ENCODE measurements at places on chromosomes 3 and 15.
A peak's percentile ranks its signal among the peaks of the same experiment; 100 is the strongest.

GRCh38 chr15:32870240-32871033 lies 152.6 kb downstream of the GREM1 start:
- DNase-seq = peak; percentile 64

DNA sequence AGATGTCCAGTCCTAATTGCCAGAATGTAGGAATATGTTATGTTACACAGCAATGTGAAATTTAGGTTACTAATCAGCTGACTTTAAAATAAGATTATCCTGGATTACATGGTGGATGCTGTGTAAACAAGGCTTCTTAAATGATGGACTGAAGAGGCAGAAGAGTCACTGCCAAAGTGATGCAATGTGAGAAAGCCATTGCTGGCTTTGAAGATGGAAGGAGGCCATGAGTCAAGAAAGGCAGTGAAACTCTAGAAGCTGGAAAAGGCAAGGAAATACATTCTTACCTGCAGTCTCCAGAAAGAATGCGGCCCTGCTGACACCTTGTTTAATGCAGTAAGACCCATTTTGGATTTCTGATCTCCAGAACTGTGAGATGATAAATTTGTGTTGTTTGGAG lies 179.1 kb upstream of the ZPLD1 start:
- no peak for DNase-seq

- peak; percentile 36 for DNase-seq
Measured at GRCh38 chr15:57527382-57528091, 64.2 kb upstream of the MYZAP start.

DNA sequence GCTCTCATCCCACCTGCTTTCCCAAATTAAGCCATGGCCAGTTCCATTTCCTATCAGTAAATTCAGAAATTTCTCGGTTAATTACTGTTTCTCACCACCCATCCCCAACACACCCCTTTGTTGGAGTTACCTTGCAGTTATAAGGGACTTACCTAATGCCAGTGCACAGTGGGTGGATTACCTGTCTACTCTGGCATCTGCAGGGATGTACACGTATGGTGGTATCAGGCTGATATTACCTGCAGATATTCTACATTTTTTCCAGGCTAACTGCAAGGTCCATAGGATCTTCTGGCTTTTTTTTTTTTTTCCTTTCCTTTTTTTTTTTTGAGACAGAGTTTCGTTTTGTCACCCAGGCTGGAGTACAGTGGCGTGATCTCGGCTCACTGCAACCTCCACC lies 7.9 kb upstream of the MRAS start:
- no peak for DNase-seq

GRCh38 chr3:41792806-41793205 lies 169.1 kb downstream of the ULK4 start:
- DNase-seq = no peak

DNA sequence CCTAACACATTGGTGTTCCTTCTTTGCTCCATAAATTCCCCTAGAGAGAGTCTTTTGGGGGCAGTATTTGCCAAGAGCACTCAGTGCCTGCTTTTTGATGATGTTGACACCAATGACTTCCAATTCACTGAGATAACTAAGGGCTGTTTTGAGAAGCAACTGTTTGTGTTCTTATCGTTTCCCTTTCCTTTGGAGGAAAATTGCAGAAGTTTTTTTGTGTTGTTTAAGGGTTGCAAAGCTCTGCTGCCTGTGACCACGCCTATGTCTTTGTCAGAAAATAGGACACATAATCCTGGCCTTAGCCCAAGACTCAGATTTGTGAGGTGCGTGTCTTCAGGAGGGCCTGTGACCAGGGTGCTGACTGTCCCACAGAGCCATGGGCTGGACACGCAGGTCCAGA lies 99.6 kb downstream of the FAM43A start:
- DNase-seq = no peak

- no peak for DNase-seq
Measured at GRCh38 chr3:184742676-184743135, 30.8 kb upstream of the MAGEF1 start.

Measured in GM12864 (cell line).